ENCODE measurements at places on chromosomes 12 and 14.

GRCh38 chr12:101948365-101948764 lies 71.0 kb downstream of the DRAM1 start:
- no peak for DNase-seq

DNA sequence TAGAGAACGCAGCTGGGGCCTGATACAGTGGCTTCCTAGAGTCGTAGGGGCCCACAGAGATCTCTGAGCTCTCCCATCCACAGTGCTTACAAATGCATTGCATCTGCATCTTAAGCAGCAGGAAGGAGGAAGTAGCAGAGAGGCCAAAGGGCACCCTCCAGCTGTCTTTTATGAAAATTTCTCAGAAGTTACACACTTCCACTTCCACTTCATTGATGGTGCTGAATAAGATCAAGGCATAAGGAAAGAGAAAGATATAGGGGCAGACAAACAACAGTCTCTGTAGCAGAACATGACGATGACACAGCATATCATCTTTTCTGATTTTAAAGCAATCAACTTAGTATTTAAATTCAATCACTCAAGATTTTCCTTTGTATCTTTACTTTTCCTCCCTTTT lies 51.6 kb upstream of the ABCC9 start:
- no peak for DNase-seq

DNA sequence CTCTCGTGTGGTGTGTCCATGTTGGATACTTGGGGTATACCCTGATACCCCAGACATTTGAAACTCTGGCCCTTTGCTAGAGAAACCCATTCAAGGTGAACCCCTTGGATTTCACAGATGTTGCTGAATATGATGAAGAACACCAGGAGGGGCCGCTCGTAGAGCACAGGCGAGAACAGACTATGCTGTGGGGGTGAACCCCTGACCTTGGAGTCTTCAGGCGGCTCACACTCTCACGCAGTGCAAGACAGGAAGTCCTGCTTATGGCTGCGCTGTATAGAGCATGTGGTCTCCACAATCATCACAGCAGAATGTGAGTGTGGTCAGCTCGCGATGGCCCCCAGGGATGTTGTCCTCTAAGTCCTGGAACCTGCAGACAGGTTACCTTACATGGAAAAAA lies 60.4 kb downstream of the SLC15A4 start:
- DNase-seq: no peak

DNA sequence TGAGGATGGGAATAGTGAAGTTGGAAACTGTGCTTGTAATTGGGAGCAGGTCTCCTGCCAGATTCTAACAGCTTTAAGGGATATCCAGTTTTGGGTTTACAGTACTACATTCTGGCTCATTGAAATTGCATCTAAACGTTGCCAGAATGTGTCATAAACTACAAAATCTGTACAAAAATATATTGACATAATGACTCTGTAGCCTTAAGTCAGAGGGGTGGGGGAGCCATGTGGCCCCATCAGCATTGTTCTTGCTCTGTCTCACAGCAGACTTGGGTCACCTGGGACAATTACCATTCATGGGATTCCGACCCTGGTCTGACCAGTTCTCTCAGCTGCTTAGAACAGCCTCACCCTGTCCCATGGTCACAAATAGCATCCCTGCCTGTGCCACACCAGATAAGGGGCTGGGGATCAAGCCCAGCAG lies 43.3 kb upstream of the MED13L start:
- DNase-seq: no peak

DNA sequence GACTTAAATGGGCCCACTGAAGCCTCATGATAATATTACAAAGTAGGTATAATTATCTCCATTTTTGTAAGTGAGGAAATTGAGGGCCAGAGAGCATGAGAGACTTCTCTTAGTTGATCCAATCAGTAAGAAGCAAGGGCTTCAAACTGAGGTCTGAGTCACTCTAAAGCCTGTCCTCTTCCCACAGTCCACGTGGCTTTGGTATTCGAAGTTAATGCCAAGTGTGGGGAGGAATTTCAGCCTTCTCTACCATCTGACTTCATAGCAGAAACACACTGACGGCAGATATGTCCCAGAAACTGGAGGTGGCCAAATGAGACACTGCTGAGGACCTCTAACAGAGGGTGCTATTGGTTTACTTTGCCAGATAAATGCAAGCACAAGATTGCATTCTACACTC lies 114.4 kb upstream of the OVCH1 start:
- no peak for DNase-seq

GRCh38 chr14:22410497-22410896 lies 178.5 kb downstream of the DAD1 start:
- no peak for DNase-seq

GRCh38 chr12:109487181-109488050 lies 10.0 kb downstream of the UBE3B start:
- no peak for DNase-seq

Measured in activated naive CD8-positive, alpha-beta T cell treated with anti-CD3 and anti-CD28 coated beads, Interleukin-2, amount 50 U/mL, for 24 hours (primary cell).